ENCODE measurements at places on chromosomes 7 and 10.
A peak's percentile ranks its signal among the peaks of the same experiment; 100 is the strongest.

GRCh38 chr10:73207883-73208282 lies 39.2 kb downstream of the DNAJC9 start:
- DNase-seq, result no peak

- DNase-seq, result no peak
Observed at GRCh38 chr7:18315241-18315640, 180.3 kb upstream of the HDAC9 start.

GRCh38 chr10:124105594-124105993 lies 12.2 kb upstream of the CHST15 start:
- DNase-seq, result no peak

- no peak for DNase-seq
Observed at GRCh38 chr7:100356416-100357068, 1.4 kb upstream of the PILRB start.

- no peak for DNase-seq
Observed at GRCh38 chr7:98357751-98358161, 43.1 kb downstream of the BAIAP2L1 start.

- no peak for DNase-seq
Observed at GRCh38 chr10:129614341-129614740, 147.3 kb downstream of the MGMT start.

DNA sequence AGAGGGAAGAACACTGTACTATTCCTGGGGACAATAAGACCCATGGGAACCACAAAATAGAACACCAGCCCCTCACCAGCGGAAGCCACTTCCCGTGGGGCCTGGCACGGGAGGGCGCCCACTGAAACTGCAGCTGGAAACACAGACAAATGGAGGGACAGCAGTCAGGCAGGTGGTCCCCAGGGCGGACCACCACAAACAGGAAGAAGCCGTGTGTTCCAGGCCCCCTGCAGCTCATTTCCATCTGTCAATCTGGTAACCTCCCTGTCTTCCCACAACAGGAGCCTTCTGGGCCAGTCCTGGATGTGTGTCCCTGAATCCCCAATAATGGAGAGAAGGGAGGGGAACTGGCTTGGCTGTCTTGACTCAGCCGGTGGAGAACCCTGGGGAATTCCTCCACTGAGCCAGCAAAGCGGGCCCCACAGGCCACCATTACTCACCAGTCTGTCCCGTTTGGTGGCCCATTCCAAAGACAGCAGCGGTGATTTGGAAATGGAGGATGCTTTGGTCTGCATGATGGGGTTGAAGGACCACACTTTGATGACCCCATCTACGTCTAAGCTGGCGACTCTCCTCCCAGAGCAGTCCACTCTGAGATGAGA lies 16.7 kb downstream of the WDR91 start:
- DNase-seq, result no peak

DNA sequence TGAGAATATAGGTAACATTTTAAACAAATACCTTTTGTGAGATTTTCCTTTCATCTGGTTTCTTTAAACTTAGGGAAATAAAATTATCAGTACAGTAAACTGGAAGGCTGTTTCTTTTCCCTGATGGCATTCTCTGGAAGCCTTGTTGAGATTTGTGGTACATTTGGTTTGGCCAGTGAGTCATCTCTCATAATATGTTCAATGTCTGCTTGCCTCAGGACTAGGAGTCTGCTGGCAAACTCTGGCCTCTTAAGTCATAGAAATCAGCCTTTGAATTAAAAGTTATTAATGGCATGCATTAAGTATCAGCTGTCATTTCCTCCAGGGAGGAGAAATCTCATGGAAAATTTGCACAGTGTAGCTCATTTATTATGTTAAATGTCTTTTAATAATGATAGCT lies 316.6 kb upstream of the KIAA1217 start:
- no peak for DNase-seq

GRCh38 chr10:75007646-75008045 lies 103.8 kb upstream of the SAMD8 start:
- no peak for DNase-seq

- DNase-seq, result no peak
Observed at GRCh38 chr7:22751341-22751740, 24.3 kb downstream of the IL6 start.

- no peak for DNase-seq
Observed at GRCh38 chr7:133750287-133750686, 376.9 kb upstream of the LRGUK start.

DNA sequence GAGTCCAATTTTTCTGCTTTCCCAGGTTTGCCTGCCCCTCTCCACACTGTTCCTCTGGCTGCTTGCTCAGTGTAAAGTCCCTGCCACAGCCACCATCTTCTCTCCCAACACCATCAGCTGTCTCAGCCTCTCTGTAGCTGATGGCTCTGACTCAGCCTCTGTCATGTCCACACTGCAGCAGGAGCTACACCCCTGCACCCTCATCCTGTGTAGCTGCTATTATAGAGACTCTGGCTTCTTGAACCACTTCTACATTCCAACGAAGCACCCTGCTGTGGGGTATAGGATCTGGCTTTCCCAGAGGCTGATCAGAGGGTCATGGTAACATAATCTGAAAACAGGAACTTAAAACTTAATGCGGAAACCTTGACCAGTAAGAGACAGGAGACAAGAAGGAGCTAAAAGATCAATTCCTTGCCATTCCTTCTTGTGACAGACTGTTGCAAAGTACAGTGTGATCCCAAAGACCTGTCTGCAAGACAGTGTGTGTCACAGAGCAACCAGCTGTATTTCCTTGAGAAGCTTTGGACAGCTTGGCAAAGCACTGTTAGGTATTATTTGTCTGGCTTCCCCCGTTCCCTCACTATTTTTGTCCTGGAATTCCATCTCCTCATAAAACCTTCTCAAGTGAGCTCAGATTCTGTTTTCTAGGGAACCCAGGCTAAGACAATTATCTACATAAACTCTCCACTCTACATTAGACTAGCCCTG lies 42.3 kb downstream of the NRCAM start:
- no peak for DNase-seq

GRCh38 chr7:91367812-91368578 lies 103.8 kb downstream of the FZD1 start:
- DNase-seq, result no peak

GRCh38 chr7:14691597-14692203 lies 210.9 kb downstream of the DGKB start:
- peak; percentile 33 for DNase-seq

GRCh38 chr10:73991884-73992245 lies 6.1 kb upstream of the VCL start:
- DNase-seq, result no peak

- no peak for DNase-seq
Observed at GRCh38 chr7:85070967-85071628, 115.8 kb downstream of the SEMA3D start.
